ENCODE measurements at places on chromosomes 5 and 9.
A peak's percentile ranks its signal among the peaks of the same experiment; 100 is the strongest.

GRCh38 chr5:90484540-90484939 is 9.9 kb downstream of the POLR3G start:
- no peak for DNase-seq

- no peak for DNase-seq
Observed at GRCh38 chr5:75948438-75948837, 134.7 kb upstream of the SV2C start.

DNA sequence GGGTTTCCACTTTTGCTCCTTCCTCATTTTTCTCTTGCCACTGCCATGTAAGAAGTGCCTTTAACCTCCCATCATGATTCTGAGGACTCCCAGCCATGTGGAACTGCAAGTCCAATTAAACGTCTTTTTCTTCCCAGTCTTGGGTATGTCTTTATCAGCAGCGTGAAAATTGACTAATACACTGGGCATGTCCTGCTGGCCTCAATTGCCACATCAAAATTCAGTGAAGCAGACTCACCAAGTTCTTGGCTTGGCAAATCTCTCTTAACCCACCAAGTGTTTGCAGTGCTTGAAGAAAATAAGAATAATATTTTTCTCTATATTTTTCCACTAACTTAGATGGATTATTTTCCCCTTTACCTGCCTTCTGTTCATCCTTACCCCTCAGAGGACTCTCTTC is 212.0 kb downstream of the BRINP1 start:
- peak; percentile 54 for DNase-seq

DNA sequence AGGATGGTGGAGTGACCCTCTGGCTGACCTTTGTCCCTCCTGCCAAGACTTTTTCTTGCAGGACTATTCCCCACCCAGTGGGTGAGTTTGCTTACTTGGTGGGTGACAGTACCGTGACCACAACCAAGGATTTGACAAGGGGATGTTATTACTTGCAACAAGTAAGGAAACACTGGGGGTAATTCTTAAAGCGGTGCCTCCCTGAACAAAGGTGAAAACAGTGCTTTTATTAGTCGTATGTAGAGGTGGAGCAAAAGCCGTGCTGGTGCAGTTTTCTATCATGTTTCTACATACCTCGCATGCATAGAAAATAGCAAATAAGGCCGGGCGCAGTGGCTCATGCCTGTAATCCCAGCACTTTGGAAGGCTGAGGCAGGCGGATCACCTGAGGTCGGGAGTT is 41.0 kb upstream of the KDM4C start:
- DNase-seq: no peak

GRCh38 chr9:34385561-34386230 is 9.0 kb upstream of the MYORG start:
- DNase-seq: no peak

DNA sequence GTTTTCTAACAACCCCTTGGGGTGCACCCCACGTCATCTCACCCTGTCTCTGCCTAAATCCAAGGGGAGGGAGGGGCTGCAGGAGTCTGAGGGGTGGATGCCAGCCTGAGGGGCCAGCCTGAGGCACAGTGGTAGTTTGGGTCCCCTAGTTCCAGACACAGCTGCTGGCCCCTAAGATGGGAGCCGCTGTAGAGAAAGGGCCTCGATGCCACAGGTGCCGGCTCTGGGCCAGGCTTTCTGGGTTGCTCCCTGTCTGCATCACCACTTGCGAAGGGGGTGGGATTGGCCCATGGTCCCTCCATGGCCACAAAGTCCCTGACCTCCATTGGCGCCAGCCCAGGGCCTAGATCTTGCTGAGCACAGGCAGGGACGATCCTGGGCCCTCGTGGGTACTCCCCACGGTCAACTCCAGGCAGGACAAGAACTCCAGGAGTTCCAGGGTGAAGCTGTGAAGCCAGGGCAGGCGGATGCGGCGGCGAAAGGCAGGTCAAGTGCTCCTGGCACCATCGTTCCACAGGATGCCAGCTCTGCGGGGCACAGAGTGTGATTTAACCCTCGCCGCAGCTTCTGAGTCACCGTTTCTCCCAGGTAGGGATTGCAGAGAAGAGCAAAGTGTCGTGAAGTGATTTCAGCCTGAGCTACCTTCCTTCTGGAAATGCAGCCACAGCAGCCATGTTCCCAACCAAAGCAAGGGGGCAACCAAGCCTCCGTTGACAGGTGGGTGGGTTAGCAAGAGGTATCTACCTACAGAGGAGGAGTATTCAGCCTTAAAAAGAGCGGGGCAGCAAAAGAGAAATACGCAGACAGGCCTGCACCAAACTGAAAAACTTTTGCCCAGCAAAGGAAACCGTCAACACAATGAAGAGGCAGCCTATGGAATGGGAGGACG is 41.6 kb upstream of the EXOC3 start:
- DNase-seq: no peak

DNA sequence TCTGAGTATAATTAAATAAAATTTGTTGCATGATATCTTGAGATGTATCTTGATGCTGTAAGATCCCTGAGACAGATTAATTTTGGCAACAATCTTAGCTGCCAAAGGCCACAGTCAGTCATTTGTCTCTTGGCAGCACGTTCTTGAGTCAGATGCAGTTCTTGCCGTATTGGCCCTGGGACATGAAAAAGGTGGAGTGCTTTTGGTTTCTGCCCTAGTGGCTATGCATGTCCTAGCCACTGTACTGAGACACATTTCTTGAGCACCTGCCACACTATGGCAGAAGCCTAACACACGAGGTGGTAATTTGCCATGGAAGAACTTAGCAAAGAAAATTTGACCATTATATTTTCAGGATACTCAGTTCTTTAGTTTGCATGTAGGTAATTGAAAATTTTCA is 45.0 kb upstream of the PHF2 start:
- DNase-seq: no peak

DNA sequence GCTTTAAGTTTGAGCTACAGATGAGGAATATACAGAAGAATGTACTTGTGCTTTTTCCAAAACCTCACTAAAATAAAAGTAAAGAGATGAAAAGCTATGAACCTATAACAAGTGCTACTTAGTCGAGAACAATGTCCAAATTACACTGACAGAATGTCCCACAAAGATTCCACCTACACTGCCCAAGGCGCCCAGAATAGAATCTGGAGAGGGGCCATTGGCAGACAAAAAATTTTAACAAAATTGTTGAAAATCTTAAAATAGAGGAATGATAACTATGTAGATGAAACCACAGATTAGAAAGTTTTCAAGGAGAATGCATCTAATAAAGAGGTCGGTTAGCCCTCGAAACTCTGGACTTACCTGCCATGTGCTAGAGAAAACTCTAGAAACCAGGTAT is 235.3 kb downstream of the CETN3 start:
- DNase-seq: peak; percentile 60

- DNase-seq: no peak
Observed at GRCh38 chr5:57956636-57957035, 474.0 kb upstream of the ACTBL2 start.

- no peak for DNase-seq
Observed at GRCh38 chr5:136033234-136033633, 4.4 kb downstream of the TGFBI start.

DNA sequence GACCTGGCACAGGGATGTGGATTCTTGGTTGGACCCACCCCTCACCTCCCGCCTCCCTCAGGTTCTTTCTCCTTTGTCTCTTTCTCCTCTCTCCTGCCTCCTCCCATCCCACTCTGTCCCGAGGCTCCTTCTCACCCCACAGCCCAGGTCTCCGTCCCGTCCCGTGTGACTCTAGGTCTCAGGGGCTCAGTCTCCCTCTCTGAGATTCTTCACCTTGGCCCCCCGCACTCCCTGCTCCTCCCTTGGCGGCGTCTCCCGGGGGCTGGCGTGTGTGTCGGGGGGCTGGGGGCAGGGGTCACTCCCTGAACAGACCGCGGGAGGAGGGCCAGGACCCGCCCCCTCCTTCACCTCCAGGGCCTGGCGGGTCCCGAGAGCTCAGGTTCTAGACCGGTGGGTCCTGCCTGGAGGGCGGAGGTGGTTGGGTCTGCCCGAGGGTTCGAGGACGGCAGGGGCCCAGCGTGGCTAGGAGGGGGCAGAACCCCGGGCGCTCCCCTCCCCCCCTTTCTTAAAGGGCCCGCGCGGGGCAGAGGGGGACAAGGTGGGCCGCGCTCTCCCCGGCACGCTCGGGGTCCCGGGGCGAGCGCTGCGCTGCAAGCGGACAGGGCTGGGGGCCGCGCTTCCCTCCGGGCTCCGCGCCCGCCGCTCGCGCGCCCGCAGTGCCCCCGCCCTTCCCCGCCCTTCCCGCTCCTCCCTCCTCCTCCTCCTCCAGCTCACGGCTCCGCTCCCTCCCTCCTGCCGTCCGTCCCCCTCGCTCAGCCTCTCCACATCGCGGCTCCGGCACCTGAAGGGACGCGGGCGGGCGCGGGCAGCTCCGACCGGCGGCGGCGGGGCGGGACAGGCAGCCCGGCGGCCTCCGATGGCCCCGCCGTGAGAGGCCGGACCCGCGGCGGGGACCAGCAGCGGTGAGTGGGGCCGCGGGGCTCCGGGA is at the start of gene PSD2:
PSD2 (plus strand) TSS at position 735 of the 928 bp plus-strand sequence. CDS start 13,633 bp downstream, outside the sequence.
- no peak for DNase-seq

DNA sequence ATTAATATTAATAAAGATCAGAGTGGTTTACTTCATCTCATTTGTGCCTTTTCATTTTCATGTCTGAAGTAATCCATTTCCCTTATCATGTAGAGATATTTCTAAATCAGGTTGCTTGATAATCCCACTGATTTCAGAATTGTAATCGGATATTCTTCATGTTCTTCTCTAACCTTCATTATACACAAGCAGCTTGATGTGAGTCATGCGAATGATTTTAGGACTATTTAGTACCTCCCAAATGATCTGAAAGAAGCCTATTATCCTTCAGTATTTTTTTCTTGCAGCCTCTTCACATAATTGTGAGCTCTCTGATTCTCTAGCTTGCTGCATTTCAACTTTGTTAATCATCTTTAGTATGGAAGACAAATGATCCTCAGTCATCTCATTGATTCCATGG is 182.0 kb downstream of the GIN1 start:
- DNase-seq: peak; percentile 59

- DNase-seq: no peak
Observed at GRCh38 chr5:167993771-167994170, 297.7 kb upstream of the WWC1 start.

DNA sequence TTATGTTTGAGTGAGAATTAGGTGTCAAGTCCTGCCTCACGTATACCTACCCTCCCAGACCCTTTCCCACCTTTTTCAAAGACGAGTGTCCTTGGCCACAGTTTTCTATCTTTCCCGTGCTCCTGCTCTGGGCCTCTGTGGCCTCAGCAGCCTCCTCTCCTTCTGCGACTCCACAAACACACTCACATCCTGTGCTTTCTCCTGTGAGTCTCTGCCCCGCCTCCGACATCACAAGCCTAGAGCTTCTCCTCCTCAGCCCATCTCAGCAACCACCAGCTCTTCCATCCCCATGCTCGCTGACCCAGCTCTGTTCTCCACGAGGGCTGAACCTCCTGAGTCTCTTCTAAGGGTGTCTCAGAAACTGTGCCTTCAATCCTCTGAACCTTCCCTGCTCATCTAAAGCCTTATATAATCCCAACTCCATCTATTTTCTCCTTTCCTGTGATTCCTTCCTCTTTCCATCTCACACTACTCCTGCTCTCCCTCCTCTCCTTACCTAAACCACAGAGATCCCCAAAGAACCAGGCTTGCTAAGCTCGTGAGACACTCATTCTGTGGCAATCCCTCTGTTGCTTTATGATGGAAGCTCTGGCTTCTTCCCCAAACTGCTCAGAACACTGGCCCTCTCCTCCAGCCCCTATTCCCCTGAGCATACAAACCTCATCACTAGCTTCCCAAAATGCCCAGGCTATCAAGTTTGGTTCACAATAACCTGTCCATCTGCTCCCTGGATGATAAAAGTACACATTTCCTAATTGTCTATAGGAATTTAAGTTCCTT is 55.2 kb downstream of the RASEF start:
- DNase-seq: no peak

DNA sequence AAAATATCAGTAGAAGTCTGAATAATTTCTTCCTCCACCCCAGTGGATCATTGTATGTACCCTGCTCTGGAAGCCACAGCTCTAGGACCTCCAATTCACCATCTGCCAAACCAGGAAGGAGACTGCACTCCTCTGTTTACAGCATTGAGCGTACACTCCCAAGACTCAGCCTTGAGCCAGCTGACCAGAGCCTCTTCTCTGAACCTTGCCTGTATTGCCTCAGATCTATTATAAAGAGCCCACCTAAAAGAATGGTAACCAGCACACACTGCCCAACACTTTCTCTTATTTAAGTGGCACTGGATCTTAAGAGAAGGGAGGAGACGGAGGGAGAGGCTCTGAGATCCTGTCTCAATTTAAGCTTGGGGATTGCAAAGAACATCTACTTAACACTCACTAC is 217.8 kb upstream of the RASEF start:
- no peak for DNase-seq

- no peak for DNase-seq
Observed at GRCh38 chr5:50969151-50970031, 303.0 kb downstream of the PARP8 start.

DNA sequence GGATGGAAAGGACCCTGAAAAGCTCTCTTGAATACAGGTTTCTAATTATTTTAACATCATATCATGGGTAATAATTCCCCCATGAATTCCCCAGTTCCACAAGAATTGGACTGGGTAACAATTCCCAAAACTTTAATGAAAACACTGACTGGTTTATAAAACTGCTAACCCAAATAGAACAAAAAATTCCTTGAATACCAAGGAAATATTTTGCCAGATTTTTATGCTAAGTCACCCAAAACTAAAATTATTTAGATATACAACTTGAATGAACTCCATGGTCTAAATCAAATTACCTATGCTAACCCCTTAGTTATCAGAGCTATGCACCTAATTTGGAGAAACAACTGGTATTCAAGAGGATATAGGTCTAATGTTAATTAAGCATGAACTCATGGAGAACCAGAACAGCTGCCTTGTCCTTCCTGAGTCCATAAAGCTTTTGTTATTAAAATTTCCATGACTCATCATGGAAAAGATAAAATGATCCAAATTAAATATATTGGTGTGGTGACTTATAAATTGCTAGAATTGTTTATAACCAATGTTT is 164.9 kb upstream of the TUT7 start:
- DNase-seq: no peak

DNA sequence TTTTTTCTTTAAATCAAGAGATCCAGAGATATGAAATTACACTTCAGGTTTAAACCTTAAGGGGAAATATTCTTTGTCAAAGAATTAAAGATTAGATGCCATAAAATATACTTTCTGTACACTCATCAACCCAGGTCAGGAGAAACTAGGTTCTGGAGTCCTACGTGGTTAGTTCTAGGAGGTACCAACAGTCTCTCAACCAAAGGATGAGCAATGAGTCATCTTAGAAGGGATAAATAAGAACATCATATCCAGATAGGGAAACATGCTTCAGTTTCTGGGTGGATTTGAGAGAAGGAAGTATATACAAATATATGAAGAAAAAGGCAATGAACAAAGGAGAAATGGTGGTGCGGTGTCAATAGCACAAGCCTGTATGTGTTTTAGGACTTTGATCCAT is 98.2 kb downstream of the CSNK1G3 start:
- no peak for DNase-seq

GRCh38 chr9:96130970-96131369 is 171.0 kb downstream of the HSD17B3 start:
- no peak for DNase-seq
